ENCODE measurements at places on chromosomes 7 and 10. TPM values are rescaled to one million over a fixed set of nuclear protein-coding genes. Genes with fewer than 3 reads are reported as not detected.

HOXA2 gene
- not detected for total RNA-seq

C10orf90 gene
- 0.18 TPM for total RNA-seq

ZNF783 gene
- total RNA-seq = 4.9 TPM

EPO gene
- not detected for total RNA-seq

CDK14 gene
- 17.7 TPM for total RNA-seq

ACTR3C gene
- total RNA-seq = not detected

MYL7 gene
- total RNA-seq = not detected

AASS gene
- 8.6 TPM for total RNA-seq

ARHGEF35 gene
- total RNA-seq = 0.65 TPM

LBX1 gene
- total RNA-seq = under 0.01 TPM

AGR3 gene
- not detected for total RNA-seq
